ENCODE measurements at places on chromosomes 4 and X.

DNA sequence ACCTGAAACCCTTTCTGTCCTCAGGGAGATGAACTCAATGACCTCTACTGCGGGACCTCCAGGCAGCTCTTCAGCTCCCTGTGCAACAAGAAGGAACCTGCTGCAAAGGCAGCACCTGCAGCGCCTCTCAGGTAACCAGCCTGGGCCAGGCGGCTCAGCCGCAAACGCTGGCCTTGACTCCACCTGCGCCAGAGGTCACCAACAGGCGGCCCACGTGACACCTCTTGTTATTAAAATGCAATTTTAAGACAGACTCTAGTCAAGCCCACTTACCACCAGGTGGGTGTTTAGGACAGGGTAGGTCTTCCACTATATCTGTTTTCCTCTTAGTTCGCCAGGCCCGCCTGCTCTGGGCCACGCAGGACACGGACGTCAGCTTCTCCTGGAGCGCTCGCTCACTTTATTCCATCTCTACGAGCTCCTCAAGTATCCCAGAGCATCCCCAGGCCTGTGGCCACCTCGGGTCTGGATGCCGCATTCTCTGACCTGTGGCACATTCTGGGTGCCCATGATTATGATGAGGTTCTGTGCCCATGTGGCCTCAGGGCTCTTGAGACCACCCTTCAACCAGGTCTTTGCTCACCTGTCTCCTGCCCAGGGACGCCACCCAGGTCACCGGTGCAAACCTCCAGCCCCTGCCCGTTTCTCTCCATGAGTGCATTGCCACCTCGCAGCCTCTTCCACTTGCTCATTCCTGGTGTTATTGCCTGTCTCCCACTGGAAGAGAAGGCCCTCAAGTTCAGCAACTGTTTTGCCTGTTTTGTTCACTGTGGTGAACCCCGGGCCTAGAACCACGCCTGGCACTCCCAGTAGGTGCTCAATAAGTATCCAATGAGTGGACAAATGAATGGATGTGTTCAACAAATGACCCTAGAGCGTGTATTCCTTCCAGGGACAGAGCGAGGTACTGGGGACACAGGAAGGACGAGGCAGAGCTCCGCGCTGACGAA is 32.8 kb upstream of the JAKMIP1 start:
- DNase-seq: no peak

DNA sequence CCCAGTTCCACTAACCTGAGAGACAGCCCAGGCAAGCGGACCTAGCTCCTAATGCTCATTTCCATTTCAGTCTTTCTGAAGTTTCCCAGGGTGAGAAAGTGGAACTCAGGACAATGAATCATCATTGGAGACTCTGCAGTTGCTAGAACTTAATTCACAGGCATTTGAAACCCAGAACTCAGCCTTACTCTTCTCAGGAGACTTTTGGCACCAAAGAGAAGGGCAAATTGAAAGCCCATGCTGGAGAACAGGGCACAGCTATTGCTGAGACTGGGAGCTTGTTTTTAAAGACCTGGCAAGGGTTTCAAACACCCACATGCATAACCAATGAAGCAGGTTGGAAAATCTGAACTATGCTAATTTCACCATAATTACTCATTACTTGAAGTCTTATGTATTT is 36.0 kb downstream of the BST1 start:
- no peak for DNase-seq

DNA sequence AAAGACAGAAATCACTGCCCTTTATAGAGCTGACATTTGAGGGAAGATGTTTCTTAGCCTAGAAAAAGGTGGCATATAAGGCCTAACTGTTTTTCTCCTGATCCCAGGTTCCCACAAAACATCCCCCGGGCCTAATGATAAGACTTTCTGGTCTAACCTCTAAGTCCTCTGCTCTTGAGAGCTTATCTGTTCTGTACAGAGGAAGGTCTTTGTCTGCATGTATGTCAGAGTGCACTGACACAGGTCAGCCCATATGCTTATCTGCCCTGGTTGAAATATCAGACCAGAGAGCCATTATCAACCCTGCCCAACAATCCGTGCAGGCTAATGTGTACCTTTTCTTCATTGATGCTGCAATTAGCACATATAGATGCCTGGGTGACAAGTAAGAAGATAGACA is 76.2 kb downstream of the ARHGEF9 start:
- DNase-seq: no peak

DNA sequence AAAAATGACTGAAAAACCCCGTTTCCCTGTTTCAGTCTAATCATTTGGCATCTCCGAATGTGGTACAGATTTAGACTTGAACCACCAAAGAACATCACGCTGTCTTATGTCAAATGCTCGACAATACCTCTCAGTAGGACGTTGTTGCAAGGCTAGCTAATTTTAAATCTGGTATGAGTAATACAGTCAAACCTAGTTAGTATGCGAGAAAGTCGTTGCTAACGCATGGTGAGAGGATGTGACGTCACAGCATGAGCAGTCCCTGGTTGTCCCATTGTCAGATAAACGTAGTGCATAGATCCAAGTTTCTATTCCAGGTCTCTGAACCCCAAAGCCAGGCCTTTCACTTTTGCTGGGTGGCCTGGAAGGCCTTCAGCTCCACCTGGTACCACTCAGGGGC is 44.7 kb downstream of the SETD7 start:
- DNase-seq: no peak

DNA sequence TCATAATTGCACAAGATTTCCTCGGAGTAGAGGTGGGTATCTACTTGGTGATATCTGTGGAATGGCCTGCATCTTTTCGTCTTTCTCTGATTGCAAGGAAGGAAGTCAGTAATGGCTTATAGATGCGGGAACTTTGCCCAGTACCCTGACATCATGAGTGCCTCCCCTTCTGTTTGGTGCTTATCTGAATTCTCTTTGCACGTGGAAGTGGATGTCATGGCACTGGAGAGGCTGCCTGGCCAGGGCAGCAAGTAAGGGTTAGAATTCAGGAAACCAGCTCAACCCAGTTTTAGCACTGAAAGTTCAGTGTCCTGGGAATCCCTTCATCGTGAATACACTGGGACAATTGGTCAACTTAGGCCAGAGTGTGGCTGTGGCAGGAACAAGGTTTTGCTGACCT is 83.5 kb upstream of the RAPGEF2 start:
- DNase-seq: no peak

- DNase-seq: no peak
These were observed 83.5 kb downstream of the ZNF674 start for GRCh38 chrX:46461660-46462191.

DNA sequence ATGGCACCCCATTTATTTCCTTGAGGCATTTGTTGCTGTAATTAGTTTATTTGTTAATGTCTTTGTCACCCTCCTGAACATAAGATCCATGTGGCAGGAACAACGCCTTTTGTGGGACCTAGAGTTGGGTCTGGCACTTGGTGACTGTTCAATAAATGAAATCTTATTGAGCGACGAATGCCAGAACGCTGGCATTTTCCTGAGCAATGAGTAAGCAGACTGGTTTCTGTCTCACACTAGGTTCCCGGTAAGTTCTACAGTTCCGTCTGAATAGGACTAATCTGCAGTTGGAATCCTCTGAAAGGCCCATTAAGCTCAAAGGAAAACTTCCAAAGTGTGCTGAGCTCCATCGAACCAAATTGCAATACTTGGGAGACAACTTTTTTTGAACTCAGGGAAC is 49.2 kb downstream of the GATB start:
- no peak for DNase-seq

Data from stimulated activated CD8-positive, alpha-beta memory T cell treated with anti-CD3 and anti-CD28 coated beads, Interleukin-2, amount 100 ng/mL, for 48 hours (primary cell).